ENCODE measurements at places on chromosomes 2 and 18.

GRCh38 chr2:198236338-198236737, 431.9 kb downstream of the PLCL1 start:
- no peak for DNase-seq

GRCh38 chr2:195586062-195586714, 70.8 kb upstream of the SLC39A10 start:
- DNase-seq = no peak

DNA sequence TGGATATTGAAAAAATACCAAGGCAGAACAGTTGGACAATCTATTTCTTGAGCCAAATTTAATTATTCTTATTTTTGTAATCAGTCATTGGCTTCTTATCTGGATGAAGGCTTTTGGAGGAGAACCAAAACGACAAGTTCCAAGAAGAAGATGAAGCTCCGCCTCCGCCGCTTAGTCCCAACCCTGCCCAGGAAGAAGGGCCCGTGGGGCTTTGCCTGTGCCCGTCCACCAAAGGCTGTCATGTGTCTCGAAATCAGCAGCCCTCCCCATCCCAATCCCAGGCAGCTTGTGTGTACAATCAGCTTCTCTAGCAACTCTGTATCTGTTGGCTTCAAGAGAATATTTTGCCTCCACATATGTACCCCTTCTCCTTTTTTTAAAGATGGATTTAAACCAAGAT, 24.6 kb downstream of the PTRHD1 start:
- no peak for DNase-seq

- no peak for DNase-seq
Measured at GRCh38 chr2:3468296-3468988, 50.9 kb downstream of the ADI1 start.

DNA sequence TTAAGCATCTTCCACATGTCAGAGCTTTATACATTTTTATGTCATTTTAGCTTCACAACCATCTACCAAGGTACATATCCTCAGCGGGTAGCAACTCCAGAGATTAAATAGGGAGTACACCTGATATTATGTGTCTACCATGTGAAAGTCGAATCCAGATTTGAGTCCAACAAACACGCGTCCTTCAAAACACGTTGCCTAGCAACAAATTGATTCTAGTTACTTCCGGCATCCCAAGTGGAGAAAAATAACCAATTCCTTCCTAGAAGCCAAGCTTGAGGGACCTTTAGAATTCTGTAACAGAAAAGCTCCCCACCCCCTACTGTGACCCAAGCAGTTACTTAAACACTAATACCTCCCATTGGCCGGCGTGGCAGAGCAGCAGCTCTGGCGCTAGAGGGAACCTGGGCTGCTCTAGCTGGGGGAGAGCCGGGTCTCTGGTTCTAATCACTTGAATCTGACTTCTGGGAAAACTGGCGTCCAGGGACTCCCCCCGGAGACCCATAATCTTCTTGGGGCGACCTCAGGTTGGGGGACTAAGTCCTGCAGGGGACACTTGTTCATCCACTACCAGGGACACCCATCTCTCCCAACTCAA, at the start of gene ERICH2:
Gene ERICH2, plus strand, starts transcription at position 371 of the 598 bp plus-strand sequence. CDS start 304 bp downstream, outside the sequence.
- DNase-seq = no peak

DNA sequence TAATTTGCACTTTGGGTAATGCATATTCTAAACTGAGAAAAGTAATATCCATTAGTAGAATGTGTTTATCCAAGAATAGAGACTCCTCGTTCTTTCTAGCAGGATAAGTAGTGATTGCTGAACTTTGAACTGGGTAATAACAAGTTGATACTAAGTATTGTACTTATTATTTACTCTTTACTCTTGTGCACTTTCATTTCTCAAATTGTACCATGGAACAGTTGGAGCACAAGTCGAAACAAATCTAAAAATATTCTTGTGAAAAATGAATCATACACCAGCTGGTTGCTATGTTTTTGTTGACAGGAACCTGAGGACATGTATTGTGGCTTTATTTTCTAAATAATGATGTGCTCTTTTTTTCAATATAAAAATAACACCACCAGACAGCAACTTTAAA, 111.9 kb downstream of the RGPD3 start:
- DNase-seq = no peak

DNA sequence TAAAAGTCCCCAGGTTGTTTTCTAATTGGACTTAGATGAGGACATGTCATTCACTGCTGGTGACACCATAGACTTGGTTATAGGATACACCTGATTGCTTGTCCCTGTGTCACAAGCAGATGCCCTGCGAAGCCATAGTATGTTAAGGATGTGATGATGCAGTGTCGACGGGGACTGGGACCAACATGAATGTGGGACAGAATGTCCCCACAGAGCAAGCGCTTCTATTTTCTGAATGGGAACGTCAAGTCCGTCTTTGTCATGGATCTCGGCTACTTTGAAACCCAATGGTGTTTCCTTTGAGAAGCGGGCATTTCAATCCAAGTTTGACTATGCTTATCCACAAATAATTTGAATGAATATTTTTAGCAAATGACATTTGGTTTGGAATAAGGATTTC, 2.1 kb downstream of the GCG start:
- DNase-seq = no peak

GRCh38 chr2:73981081-73982001, 3.4 kb upstream of the TET3 start:
- no peak for DNase-seq

DNA sequence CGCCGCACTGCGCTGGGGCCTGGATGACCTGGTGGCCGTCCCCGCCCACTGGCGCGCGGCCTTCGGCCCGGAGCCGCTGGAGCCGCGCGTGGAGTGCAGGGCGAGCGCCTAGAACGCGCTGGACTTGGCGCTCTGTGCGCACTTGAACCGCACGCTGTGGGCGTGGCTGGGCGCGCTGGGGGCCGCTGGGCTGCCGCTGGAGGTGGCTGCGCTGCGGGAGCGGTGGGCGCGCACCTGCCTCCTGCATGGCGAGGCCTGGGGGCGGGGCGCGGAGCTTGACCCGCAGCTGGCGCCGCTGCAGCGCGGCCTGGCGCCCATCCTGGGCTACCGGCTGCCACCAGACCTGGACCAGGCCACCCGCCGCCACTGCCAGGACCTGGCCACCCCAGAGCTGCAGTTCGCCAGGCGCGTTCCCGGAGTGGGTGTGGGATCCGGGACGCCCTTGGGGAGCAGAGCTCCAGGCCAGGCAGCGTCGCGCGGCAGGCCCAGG, 9.9 kb downstream of the AQP12B start:
- no peak for DNase-seq

DNA sequence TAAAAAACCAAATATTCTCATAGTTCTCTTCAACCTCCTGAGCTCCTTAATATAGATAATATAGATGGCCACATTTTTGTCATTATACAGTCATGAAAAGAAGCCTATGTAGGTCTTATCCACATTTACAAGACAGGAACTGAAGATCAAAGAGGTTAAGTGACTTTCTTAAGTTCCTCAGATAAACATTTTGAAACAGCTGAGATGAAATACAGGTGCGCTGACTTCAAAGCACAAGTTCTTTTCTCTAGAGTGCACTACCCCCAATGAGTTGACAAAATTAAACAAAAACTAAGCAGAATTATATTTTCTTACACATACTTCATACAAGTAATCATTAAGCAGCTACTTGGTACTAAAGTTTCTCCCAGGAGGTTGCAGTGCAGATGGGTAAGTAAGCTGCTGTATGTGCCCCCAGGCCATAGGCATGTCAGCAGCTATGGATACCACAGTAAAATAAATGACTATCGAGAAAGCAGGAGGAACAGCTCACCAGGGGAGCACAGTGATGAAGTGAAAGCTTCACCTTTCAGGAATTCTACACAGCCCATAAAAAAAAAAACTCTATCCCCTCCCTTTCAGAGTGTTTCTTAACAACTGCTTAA, 199.8 kb downstream of the DPP10 start:
- no peak for DNase-seq

GRCh38 chr18:6776188-6776587, 46.7 kb downstream of the ARHGAP28 start:
- no peak for DNase-seq

- no peak for DNase-seq
Measured at GRCh38 chr2:106274668-106275067, 80.6 kb upstream of the UXS1 start.

GRCh38 chr2:162929571-162929970, 91.0 kb upstream of the KCNH7 start:
- DNase-seq = no peak

DNA sequence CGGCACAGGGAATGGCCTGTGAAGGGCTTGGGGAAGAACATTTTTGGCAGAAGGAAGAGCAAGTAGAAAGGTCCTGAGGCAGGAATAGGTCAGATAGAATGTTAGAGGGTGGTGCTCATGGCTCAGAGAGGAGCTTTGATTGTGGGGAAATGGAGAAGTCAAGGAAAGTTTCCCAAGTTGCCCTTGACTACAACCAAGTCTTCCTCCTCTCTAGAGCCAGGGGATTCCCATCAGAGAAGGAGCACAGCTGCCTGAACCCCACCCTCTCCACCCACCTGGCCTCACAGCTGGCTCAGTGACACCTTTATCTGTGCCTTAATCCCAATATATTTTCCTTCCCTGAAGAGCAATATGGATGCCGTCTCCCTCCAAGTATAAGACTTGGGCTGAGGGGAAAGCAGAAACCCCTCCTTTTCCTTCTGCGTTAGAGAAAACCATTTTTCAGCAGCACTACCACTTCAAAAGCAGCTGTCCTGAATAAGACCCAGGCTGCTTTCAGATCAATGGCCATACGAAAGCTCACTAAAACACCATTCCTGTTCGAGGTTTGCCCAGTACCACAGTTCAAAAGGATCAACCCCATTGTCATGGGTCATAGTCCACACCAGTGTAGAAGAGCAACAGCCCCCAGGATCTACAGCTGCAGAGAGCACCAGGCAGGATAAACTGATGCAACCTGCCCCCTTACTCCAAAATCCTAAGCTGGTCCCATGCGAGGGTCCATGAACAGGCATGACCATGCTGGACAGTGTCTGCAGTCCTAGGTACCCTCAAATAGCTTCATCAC, 199.6 kb downstream of the AFF3 start:
- DNase-seq = no peak

- no peak for DNase-seq
Measured at GRCh38 chr2:158179660-158180059, 78.0 kb downstream of the UPP2 start.

DNA sequence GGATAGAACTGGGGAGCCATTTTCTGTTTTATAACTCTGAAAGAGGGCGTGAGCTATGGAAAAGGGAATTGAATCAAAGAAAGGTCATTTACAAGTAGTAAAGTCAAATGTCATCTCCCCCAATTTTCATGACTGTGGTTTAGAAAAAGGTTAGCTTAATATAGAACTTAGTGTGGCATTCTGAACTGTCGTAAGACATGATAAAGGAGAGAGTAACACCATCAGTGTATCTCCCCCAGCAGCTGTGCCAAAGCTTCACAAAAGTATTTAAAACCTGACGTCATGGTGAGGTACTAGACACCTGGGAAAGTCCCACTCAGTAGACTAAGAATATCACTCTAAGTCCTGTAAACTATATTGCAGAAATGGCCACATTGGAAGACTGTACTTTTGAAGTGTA, 5.8 kb upstream of the IKZF2 start:
- no peak for DNase-seq

GRCh38 chr2:134440336-134440909, 186.6 kb downstream of the MGAT5 start:
- DNase-seq = no peak

GRCh38 chr18:36503477-36503876, 206.0 kb downstream of the FHOD3 start:
- DNase-seq = no peak

DNA sequence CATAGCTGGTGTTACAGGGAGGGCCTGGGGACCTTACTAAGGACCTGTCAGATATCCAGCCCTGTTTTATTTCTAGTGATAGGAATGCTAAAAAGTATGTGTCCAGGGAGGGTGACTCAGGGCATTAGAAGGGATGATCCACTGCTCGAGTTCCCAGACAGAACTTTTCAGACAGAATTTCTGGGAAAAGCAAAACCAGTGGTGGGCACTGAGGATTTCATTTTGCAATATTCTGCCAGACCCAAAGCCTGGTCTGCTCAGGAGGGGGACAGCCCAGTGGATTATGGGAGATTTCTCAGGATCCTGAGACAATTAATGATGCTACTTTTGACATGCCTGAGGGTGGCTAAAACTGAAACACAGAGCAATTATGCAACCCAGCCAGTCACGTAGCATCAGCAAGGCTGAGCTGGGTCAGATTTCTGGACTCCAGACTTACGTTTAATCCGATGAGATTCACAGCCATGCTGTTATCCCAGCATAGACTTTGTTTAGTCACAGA, 4.7 kb upstream of the KCNE4 start:
- DNase-seq = no peak

DNA sequence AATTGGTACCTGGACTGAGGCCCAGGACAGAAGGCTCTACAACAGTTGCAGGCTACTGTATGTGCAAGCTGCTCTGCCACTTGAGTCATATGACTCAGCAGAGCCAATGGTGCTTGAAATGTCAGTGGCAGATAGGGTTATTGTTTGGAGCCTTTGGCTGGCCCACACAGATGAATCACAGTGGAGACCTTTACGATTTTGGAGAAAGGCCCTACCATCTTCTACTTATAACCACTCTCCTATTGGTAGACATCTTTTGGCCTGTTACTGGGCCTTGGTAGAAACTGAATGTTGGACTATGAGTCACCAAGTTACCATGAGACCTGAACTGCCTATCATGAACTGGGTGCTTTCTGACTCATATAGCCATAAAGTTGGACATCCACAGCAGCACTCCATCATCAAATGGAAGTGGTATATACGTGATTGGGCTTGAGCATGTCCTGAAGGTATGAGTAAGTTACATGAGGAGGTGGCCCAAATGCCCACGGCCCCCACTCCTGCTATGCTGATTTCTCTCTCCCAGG, 88.9 kb upstream of the NRXN1 start:
- no peak for DNase-seq

- DNase-seq = no peak
Measured at GRCh38 chr2:1681323-1682180, 62.8 kb downstream of the PXDN start.

DNA sequence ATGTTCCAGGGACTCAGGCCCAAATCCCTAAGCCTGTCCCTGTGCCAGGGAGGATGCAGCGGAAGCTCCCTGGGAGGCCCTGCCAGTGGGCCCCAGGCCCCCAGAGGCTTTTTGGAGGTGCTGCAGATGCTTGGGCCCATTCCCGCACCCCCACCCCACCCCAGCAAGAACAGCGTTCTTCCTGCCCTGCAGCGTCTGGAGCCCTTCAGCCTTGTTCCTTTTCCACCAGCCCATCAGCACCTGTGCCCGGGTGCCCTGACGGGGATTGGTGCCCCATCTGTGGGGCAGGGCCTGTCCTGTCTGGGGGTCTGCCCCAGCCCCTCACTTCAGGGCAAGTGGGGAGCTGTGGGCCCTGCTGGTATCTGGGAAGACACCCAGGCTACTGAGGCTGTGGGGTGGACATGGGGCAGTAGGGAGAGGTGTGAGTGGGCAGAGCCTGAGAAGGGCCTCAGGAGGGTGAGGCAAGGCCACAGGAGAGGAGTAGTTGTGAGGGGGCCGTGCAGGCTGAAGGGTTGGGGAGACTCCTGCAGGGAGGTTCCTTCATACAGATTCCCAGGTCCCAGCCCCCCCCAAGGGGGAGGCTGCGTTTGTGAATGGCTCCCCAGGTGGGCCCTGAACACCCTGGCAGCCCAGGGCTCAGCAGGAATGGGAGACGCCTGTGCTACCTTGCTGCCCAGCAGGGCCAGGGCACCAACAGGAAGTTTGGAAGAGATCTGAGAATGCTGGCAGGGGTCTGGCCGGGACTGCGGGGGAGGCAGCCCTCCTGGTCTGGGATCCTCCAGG, 2.4 kb downstream of the RNPEPL1 start:
- no peak for DNase-seq

GRCh38 chr2:1856475-1856874, 112.2 kb upstream of the PXDN start:
- no peak for DNase-seq

GRCh38 chr2:162221064-162221463, 22.2 kb downstream of the FAP start:
- no peak for DNase-seq

GRCh38 chr2:181070119-181070835, 89.9 kb downstream of the UBE2E3 start:
- no peak for DNase-seq
